ENCODE measurements at places on chromosomes 4 and X.

GRCh38 chrX:16082470-16083085 is 40.8 kb upstream of the GRPR start:
- no peak for ATAC-seq

- ATAC-seq: no peak
Measured at GRCh38 chr4:137676357-137676998, 144.2 kb upstream of the PCDH18 start.

- no peak for ATAC-seq
Measured at GRCh38 chr4:16117164-16117563, 33.3 kb upstream of the PROM1 start.

- ATAC-seq: no peak
Measured at GRCh38 chr4:140497405-140497746, 717 bp downstream of the MGAT4D start.

DNA sequence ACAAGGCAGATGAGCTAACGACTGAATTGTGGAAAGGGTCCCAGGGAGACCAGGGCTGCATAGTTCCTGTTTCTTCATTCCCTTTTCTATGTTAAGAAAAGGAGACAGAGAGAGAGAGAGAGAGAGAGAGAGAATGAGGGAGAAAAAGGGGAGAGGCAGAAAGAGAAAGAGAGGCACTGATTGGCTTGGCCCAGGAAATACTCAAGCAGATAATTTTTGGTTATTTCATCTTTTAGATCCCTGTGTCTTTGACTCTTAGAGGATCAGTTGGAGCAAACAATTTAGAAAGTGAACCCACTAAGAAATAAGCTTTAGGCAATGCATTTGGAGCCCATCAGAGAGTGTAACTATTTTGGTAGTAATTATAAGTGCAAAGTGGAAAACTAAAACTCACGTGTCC is 103.4 kb downstream of the CEP44 start:
- no peak for ATAC-seq

GRCh38 chrX:130682990-130683389 is 220.0 kb downstream of the ENOX2 start:
- peak; percentile 59 for ATAC-seq
